ENCODE measurements at places on chromosomes 2 and 18. TPM values are rescaled to one million over a fixed set of nuclear protein-coding genes. Genes with fewer than 3 reads are reported as not detected.

DNA sequence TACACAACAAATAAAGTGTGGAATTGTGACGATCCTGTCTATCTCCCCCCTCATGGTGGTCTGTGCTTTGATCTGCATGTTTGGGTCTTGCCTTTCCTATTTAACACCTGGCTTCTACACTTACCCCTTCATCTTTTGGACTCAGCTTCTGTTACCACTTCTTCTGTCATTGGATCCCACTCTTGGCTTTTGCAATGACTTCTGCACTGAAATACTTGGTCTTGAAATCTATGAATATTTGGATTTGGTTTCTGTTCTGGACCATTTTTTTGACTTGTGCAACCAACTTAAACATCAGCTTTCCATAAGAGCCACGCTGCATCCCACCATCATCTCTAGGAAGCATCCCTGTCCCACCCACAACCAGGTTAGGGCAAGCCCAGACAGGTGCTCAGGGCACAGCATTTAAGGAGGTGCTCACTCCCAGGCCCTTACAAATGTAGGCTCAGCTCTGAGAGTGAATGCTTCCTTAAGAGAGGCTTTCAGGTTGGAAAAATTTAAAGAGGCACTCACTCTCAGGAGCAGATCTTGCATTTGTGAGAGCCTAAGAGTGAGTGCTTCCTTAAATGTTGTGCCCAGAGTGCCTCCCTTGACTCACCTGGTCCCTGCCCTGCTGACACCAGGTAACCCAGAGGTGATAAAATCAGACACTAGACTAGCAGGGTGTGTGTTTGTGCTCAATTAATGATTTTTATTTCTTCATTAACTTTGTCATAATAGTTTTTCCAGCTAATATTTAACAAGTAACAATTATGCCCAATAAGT is 124.5 kb upstream of the SH3BP4 start:
- no peak for DNase-seq

GRCh38 chr2:217412277-217412676 is 552.4 kb upstream of the TNP1 start:
- DNase-seq: no peak

DNA sequence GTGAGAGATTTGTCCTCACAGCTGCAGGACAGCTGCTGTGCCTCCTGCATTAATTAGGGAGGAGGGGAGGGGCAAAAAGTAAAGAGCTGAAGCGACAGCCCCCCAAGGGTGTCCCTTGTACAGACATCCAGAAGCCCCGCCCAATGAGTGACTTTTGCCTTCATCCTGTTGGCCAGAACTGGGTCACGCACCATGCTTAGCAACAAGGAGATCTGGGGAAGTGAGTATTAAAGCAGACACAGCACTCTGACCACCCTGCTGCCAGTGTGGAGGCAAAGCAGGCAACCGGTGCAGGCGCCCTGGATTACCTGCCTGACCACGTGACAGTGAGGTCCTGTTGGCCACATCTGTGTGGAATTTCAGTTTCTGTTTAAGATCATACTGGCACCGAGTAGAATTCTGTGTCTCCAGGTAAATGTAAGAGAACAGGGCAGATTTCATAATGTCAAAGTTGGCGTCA is 21.5 kb upstream of the BIN1 start:
- no peak for DNase-seq

Gene CIB4
- polyA plus RNA-seq: 1.4 TPM

DNA sequence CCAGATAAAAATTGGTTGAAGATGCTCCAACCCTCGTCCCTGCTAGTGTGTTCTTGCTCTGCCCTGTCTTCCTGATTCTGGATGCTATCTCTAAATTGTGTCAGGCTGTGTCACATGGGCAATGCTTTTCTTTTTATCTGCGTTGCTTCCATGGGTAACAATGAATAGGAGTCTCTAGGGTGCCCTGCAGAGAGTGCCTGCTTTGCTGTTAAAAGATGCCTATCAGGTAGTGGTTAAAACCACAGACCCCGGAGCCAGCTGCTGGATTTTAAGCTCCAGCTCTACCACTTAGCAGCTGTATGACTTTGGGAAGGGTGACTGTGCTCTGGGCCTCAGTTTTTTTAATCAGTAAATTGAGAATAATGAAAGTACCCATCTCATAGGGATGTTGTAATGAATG is 340.3 kb downstream of the PLCL1 start:
- no peak for DNase-seq

GRCh38 chr2:209579230-209579749 is 155.4 kb downstream of the MAP2 start:
- DNase-seq: no peak

DNA sequence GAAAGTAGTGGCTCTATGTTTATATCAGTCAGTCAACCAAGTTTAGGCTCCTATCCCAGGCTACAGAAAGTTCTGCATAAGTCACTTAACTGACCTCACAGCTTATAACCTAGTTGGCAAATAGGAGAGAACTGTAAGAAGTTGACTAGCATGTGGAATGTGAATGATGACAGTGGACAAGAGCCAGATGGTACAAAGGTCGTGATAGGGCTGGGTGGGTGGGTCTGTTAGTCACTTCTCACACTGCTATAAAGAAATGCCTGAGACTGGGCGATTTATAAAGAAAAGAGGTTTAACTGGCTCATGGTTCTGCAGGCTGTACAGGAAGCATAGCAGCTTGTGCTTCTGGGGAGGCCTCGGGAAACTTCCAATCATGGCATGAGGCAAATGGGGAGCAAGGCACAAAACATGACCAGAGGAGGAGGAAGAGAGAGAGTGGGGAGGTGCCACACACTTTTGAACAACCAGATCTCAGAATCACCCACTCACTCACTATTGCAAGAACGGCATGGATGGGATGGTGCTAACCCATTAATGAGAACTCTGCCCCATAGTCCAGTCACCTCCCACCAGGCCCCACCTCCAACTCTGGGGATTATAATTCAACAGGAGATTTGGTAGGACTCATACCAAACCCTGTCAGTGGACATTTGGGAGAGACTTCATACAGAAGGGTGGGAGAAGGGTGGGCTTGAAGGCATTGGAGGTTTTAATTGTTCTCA is 68.8 kb downstream of the LTBP1 start:
- DNase-seq: no peak

Gene DSC1
- polyA plus RNA-seq: not detected

DNA sequence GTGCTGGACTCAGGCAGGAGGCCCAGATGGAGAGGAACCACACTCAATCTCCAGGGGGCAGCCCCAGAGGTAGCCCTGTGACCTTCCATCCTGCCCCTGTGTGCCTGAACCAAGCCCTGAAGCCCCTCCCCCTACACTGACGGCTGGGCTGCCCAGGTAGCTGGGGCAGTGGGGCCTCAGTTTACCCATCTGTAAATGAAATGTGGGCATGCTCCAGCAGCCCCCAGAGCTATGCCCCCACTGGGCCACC is 15.8 kb downstream of the CROCC2 start:
- no peak for DNase-seq

DNA sequence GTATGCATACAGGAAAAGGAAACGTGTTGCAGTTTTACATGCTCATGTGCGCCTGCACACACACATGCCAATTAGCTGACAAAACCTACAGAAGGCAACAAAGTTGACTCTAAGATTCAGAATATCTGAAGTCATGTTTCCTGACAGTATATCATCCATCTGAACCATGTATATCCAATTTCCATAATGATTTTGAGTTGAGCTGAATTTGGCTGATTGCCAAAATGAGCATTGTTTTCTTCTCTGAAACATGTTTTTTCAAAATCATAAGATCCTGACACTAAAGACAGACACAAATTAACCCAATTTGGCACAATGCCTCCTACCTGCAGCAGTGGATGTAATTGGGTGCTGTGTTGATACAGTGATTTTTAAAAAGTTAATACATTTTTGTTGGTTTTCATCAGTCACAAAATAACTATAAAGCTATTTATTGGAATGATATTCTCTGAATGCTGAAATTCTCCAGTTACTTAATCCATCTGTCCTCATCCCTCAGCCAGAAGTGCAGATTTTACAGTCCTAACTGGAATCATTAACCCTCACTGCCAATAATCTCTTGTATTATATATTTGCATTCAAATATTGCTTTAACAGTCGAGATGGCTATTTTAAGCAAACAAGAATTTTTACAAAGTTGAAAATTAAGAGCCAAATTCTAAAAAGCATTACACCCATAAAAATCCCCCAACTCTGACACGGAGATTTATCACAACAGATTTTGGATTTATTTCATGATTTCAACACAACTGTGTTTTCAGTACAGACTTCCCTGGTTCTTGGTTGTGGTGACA is 161.7 kb upstream of the LMAN1 start:
- no peak for DNase-seq

Gene HNRNPLL
- polyA plus RNA-seq: 94.3 TPM

DNA sequence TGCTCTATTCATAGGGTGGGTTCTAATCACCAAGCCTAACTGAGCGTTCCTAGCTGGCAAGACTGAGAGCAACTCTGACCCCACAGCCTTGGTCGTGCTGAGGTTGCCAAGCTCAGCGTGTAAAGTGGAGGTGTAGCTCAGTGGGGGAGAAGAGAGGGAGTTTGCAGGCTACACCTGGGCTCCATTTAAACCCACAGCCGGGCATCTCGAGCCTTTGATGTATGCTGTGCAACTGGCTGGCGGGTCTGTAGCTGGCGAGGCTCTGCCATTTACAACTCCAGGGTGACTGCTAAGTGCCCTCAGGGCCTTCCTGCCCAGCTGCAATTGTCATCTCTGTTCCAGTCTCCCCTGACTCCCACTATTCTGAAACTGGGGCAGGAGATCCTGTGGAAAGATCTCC is 20.0 kb upstream of the CHRNA1 start:
- DNase-seq: no peak

DNA sequence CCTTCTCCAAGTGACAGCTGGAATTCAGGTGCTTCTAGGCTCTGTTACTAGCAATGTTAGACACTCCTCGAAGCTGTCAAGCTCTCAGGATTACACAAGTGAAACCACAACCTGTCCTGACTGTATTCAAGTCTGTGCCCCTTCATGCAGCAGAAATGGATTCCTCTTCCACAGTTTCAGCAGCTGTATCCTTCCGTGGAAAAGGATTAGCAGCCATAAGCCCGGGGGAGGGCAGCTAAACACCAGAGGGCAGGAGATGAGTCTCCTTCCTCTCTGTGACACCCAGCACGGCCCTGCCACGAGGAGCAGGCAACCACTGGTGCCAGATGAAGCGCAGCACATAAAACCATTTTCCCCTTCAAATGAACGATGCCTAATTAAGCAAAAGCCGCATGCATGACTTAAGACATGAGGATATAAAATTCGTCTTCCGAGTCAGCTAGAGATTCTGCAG is 1.2 kb downstream of the ST3GAL5 start:
- DNase-seq: no peak

DNA sequence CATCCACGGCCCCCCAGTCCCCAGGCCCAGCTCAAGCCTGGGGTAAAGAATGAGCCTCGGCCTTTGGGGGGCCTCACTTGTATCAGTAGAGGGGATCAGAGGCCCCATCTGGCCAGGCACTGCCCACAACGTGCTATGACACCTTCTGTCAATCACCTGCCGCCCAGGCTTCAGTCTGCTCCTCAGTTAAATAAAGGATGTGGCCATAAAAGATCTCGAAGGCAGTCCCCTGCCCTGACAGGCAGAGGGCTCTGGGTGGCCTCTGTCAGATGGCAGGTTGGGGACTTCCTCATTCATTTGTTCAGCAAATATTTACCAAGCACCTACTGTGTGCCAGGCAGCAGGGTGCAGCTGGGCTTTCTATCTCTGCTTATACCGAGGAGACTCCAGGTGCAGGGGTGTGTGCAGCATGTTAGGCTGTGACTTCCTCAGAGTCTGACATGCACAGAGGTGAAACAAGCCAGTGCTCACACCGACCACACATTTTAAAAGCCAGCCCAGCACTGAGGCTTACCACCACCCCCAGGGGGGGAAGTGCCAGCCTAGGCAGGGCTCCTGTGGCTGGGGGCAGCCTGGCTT is 166.4 kb downstream of the GALNT1 start:
- DNase-seq: no peak

- DNase-seq: no peak
These were observed 235.9 kb downstream of the GULP1 start for GRCh38 chr2:188527581-188527993.

- no peak for DNase-seq
These were observed 71.7 kb downstream of the LONRF2 start for GRCh38 chr2:100250645-100251044.

DNA sequence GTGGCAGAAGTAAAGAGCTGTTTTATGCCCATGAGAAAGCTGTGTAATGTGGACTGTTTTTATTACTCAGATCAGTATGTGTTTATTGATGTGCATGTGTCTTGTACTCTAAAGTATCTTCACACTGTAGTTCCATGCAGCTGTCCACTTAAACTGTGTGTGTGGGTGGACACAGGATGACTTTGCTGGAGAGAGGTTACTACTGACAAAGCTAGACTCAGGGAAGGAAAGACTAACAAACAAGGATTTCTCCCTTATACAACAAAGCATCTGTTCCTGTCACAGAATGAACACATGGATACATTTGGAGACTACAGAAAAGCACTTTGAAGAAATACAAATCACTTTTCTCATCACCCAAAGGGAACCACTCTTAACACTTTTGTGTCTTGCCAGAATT is 10.0 kb downstream of the FHOD3 start:
- no peak for DNase-seq

DNA sequence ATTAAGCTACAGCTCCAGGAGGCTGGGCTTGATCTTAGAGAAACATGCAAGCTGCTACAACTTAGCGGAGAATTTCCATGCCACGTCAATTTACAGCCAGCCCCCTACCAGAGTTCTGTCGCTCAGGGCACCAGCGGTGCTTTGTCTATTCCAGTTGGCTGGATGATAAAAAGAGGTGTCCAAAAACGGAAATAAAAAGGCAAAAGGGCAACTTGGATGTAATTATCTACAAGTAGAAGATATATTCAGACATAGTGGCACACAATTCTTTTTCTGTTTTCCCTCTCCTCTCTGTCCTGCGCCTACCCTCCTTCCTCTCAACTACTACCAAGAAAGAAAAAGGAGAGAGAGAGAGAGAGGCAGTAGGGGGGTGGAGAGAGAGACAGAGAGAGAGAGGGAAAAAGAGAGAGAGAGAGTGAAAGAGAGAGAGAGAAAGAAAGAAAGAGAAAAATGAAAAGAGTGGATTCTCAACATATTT is 363 bp upstream of the RFTN2 start:
- DNase-seq: peak; percentile 79

Gene CEP76
- 8.4 TPM for polyA plus RNA-seq

GRCh38 chr2:48954935-48955334 is 199.4 kb downstream of the FSHR start:
- DNase-seq: no peak

All from right lung (tissue), 10 donors.